Mesothelial cell of epicardium (in vitro differentiated cells): ENCODE measurements at places on chromosomes 6 and 20. TPM values are rescaled to one million over a fixed set of nuclear protein-coding genes. Genes with fewer than 3 reads are reported as not detected.

DNA sequence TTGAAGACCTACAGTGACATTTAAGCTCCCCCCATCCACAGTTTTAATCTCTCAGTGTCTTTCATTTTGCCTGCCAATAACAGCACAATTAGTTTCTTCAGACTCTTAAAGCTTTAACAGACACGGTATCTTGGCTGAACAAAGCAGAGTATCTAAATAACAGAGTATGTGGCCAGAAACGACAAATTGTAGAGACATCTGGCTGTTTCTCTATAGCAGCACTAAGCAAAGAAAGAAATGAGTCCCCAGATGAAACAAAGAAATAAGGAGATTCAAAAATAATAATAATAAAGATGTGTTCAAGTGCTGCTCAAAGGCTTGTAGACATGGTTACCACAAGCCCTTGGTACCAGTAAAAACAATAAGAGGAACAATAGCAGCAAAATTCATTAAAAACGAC is 97.8 kb upstream of the HDAC2 start:
- DNase-seq = no peak

DNA sequence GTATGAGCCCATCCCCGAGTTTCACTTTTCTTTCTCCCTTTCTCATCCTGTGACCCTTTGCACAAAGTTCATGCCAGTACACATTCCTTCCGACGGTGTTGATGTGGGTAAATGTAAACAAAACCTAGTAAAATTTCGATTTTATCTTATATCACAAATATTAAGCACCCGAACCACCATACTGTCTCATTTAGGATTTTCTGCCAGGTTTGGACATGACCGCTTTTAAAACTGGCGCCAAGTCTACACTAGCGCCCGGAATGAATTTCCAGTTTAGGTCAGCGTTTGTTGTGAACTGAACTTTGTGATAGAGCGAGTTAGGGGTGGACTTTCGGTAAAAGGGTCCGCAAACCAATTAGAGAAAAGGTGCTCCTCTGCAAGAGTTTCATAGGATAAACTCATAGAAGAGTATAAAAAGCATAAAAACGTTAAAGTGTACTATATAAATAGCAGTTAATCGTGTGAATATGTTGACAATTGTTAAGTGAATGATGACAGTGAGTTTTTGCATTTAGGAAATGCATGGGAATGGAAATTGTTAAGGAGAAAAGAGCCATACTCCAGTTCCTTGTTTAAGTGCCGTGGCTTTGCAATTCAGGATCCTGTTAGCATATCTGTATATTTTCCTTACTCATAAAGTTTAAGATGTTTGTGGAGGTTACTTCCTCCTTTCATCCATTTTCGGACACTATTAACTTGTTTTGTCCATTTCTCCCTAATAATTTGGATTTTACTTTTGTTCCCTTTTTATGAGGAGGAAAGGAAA is 937 bp downstream of the AKAP7 start:
- DNase-seq = no peak

- no peak for DNase-seq
Measured at GRCh38 chr6:20156824-20157223, 55.4 kb downstream of the MBOAT1 start.

- no peak for DNase-seq
Measured at GRCh38 chr6:128417698-128418097, 102.7 kb downstream of the PTPRK start.

DNA sequence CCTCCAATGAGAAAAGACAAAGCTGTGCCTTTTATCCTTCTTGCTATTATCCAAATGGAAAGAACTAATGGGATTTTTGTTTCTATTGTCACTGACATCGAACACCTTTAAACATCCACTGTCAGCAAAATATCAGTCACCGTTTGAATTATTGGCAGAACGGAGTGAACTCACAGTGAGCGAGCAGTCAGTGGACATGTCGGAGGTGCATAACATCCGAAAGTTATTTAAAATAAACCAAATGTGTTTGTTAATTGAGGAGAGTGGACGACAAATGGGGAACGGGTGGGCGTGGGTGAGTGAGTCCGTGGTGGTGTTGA is 38.8 kb downstream of the PMEPA1 start:
- no peak for DNase-seq

- DNase-seq = no peak
Measured at GRCh38 chr6:38350942-38351341, 288.8 kb downstream of the BTBD9 start.

- no peak for DNase-seq
Measured at GRCh38 chr6:170289180-170289931, 1.5 kb downstream of the DLL1 start.

DNA sequence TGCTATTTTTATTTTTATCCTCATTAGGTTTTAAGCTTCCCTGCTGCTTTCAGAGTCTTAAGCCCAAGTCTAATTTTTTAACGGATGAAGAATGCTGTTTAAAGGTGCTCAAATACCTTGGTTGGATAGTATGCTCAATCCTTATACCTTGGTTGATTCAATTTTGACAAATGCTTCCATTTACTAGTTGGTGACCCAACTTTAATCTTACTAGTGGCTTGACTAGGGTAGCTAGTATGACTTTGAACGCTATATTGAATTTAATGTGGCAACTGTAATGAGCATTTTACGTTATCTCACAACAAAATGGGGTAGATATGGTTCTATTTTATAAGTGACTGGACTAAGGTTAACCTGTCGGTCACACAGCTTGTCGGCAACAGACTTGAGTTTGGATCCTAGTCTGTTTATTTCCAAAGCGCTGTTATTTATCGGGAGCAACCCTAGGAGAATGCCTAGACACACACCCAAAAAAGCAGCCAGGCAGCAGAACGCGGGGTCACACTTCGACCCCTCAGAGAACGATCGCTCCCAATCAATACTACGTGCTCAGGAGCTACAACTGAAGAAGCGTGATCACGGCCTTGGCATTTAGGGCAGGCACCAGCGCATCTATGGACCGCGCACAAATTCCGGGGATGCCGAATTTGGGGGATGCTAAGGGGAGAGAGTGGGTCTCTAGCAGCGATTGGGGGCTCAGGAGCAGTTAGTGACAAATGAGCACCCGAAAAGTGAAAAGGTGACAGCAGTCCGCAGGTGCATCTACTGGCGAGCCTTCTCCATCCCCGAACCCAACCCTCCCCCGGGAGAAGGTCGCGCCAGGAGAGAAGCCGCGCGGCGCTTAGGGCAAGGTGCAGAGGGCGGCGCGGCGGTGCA is 586 bp upstream of the ALDH5A1 start:
- DNase-seq = no peak

DNA sequence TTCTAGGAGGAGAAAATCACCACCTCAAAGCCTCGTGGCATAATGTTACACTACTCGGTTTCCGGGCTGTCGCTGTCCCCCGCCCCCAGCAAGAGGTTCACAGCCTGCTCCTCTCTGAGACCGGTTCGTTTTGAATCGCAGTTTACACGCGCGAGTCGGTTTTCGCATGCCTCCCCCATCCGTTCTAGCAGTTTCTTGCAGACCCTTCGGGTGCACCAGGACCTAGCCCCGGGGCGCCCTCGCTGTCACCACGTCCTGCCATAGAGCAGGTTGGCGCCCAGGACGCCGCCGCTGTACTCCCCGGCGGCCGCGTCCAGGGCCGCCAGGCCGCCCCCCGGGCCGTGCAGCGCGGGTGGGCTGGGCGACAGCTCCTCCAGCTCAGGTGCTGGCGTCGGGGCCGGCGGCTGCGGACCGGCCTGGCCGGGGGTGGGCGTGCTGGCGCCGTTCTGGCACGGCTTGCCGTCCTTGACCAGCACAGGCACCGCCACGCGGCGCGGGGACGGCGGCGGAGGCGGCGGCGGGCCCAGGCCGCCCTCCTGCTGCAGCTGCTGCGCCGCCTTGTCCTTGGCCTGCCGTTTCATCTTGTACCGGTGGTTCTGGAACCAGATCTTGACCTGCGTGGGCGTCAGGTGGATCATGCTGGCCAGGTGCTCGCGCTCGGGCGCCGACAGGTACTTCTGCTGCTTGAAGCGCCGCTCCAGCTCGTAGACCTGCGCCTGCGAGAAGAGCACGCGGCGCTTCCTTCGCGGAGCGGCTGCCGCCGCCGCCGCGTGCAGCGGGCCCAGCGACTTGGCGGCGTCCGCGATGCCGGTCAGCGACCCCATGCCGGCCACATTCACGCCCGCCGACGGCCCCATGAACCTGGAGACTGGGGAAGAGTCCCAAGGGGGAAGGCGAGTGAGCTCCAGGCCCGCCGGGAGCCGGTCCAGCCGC is 1.4 kb downstream of the NKX2-4 start:
- no peak for DNase-seq

Gene RAD21L1
- total RNA-seq = not detected in 3 replicates

Gene PTCRA
- total RNA-seq = not detected in 3 replicates

Gene TREML4
- total RNA-seq = not detected in 3 replicates

Gene WFDC12
- not detected in 3 replicates for total RNA-seq

Gene OR12D3
- total RNA-seq = not detected in 3 replicates

Gene DEFB126
- total RNA-seq = not detected in 3 replicates

Gene ELOVL2
- total RNA-seq = 1.6 to 1.8 TPM (median 1.6 TPM) in 3 replicates

Gene SALL4
- 14.8 to 20.5 TPM (median 18.9 TPM) in 3 replicates for total RNA-seq
